ENCODE measurements at places on chromosomes 5 and 9. TPM values are rescaled to one million over a fixed set of nuclear protein-coding genes. Genes with fewer than 3 reads are reported as not detected.
A peak's percentile ranks its signal among the peaks of the same experiment; 100 is the strongest.

The IFNA4 gene
- total RNA-seq = not detected

GRCh38 chr9:117000834-117001233, 313.7 kb downstream of the TRIM32 start:
- no peak for DNase-seq

DNA sequence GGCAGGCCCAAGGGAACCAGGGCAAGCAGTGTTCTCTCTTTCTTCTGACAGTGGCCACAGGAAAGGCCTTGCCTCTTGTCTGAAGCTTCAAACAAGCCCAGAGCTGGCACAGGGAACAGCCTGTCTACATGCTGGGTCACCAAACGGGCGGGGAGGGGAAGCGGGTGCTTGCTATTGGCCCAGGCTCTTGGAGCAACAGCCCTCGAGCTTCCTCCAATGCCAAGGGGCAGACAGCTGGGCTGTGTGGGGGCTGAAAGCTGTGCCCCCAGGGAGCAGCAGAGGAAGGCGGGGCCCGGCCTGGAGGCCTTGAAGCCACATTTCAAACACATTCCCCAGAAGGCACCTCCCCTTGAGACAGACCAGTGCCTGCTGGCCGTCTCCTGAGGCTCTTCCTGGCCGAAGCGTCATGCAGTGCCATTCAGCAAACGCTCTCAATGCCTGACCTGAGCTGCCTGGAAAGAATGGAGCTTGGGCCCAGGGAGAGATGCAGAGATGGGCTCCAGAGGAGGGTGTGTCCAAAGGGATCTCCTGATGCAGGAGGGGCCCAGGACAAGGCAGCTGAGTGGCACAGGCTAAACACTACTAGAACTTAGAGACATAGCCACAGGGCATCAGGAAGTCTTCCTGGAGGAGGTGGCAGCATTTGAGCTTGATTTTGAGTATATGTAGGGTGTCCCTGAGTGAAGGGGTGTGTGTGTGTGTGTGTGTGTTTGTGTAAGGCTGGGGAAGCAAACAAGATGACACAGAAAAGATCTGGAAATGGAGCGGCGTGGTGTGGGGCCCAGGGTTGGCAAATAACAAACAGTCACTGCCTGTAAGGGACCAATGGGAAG, 2.5 kb downstream of the FIBCD1 start:
- DNase-seq = peak; percentile 97

- peak; percentile 72 for DNase-seq
These were observed 789.3 kb downstream of the SEMA5A start for GRCh38 chr5:8756498-8757084.

The HBEGF gene
- 9.2 TPM for total RNA-seq

The TXNDC8 gene
- not detected for total RNA-seq
